ENCODE measurements at places on chromosomes 12 and 14.

DNA sequence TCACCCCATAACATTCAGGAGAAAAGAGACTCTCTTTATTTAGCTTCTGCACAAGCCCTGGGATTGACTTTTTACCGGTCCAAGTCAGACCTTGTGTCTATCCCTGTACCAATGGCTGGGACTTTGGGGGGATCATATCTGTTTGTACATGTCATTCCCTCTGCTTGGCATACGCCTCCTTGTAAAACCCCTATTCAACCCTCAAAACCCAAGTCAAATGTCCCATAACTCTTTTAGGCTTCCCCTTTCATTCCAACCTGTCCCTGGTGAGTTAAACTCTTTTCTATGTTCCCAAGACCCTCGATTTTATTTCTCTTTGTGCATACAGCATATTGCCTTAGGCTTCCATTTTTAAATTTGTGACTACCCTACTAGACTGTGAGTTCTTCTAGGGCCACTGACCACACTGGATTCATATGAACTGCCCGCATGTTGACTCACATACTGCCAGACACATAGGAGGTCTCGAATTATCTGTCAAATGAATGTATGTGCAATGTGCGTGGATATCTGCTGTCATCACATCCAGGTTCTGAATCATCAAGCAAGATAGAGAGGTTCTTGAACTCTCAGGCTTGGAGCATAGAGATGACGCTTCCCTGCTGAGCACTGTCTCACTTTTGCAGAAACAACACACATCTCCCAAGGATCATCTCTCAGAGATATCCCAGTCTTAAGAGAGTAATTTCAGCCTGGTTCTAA, 548.6 kb upstream of the TBX3 start:
- H3K27me3 ChIP-seq = no peaks in the 10 kb centered on the region
- H3K4me1 ChIP-seq = no peaks in the 10 kb centered on the region
- no peak overlapping the region for H3K27ac ChIP-seq
- H3K4me3 ChIP-seq = no peak overlapping the region

- H3K36me3 ChIP-seq = no peaks in the 10 kb centered on the region
- H3K27ac ChIP-seq = no peak overlapping the region
- H3K4me1 ChIP-seq = no peaks in the 10 kb centered on the region
- DNase-seq = no peak
- H3K27me3 ChIP-seq = no peaks in the 10 kb centered on the region
These were observed 269.9 kb upstream of the PLEKHG7 start for GRCh38 chr12:92432724-92433441.

DNA sequence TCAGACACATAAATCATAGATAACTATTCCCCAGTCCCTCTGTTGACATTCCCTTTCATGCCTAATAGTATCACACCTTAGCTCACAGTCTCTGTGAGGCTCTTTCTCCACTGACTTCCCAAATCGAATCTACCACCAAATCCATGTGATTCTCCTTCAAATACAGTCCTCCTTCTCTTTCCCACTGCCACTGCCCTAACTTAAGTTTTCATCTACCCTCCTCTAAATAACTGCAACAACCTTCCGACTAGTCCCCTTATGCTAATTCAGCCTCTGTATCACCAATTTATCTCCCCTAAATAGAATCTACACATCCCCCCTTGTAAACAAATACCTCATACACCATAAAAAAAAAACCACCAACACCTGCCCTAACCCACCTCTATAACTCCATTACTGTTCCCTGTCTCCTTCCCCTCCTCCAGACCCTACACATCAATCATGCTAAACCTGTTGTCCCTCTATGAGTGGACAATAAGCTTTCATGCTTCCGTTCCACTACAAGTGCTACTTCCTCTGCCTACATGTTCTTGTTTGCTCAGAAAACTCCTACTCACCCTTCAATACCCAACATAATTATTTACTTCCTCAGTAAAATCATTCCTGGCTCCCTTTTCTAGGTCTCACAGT, 39.0 kb downstream of the SLC25A21 start:
- no peaks in the 10 kb centered on the region for H3K27me3 ChIP-seq
- H3K36me3 ChIP-seq = no peaks in the 10 kb centered on the region
- H3K4me1 ChIP-seq = no peaks in the 10 kb centered on the region
- H3K27ac ChIP-seq = no peak overlapping the region
- no peak for DNase-seq
- no peak overlapping the region for H3K4me3 ChIP-seq

DNA sequence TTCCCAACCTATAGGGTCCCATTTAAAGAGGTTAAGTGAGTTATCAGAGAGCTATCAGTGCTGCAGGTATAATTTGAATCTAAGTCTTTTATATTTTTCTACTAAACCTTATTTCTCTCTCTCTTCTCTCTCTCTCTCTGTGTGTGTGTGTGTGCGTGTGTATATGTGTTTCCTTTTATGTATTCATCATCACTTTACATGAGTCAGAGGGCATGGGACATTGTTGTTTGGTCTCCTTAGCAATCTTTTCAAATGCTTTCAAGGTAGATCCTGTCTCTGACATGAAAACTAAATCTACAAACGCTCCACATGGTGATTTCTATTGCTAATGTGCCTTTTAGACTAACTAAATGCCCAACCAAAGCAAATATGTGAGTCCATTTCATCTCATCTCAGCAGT, 459.7 kb downstream of the BTG1 start:
- H3K36me3 ChIP-seq = no peaks in the 10 kb centered on the region
- H3K4me1 ChIP-seq = no peaks in the 10 kb centered on the region
- no peak overlapping the region for H3K27ac ChIP-seq
- no peaks in the 10 kb centered on the region for H3K27me3 ChIP-seq

GRCh38 chr14:54193871-54194270, 202.9 kb upstream of the CDKN3 start:
- peaks cover 10% of the 10 kb centered on the region for H3K4me1 ChIP-seq
- H3K27ac ChIP-seq = no peak overlapping the region
- H3K27me3 ChIP-seq = no peaks in the 10 kb centered on the region
- H3K36me3 ChIP-seq = no peaks in the 10 kb centered on the region
- DNase-seq = no peak

GRCh38 chr12:7905071-7905470, 30.9 kb downstream of the SLC2A3 start:
- DNase-seq = no peak
- H3K4me3 ChIP-seq = no peak overlapping the region

DNA sequence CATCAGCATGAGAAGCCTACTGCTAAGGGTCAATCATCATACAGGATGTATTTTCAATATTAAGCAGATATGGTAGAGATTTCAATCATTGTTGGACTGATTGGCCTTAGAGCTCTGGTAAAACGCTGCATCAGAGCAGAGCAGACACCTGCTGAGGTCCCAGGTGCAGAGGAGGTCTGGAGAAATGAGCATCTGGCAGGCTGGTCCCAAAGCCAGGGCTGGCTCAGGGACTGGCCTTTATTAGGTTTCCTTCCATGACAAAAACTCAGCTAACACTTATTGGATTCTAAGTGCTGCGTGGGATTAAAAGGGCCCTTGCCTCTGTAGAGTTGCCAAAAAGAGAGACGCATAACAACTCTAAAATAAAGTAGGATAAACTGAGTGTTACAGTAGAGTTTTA, 29.7 kb downstream of the AKAP6 start:
- no peak for DNase-seq
- H3K4me3 ChIP-seq = no peak overlapping the region
- H3K27ac ChIP-seq = no peak overlapping the region

DNA sequence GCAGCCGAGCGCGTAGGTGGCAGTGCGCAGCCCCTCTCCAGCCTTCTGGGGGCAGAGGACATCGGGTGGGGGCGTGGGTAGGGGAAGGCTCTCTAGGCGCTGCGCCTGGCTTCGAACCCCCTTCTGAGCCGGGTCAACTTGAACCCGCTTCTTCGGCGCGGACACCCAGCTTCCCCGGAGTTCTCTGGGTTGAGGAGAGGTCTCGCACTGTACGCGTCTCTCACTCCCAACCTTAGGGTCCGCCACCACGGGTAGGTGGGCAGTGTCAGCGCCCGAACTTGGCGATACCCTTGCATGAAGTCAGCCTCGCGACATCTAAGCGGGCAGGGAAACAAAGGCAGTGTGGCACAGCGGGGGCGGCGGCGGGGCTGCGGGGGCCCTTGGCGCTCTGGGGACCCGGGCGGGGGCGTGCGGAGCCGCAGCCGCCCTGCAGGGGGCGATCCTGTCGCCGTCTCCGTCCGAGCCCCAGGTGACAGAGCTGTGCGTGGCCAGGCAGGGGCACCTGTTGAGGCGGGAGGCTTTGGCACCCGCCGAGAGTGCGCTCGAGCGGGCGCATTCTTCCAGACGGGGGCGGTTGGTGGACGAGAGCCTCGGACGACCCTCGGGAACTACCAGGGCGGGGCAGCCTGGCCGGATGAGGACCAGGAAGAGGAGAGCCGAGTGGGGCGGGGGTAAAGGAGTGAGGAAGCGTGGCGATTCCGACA, 1.1 kb downstream of the GALNT16 start:
- peak overlapping the region; percentile 53 for H3K4me3 ChIP-seq
- peaks cover 29% of the 10 kb centered on the region for H3K4me1 ChIP-seq
- H3K27me3 ChIP-seq = no peaks in the 10 kb centered on the region
- no peak for DNase-seq

GRCh38 chr12:64746663-64747062, 12.5 kb downstream of the GNS start:
- H3K4me1 ChIP-seq = no peaks in the 10 kb centered on the region
- DNase-seq = no peak
- H3K4me3 ChIP-seq = no peak overlapping the region
- H3K36me3 ChIP-seq = no peaks in the 10 kb centered on the region
- H3K27ac ChIP-seq = no peak overlapping the region

DNA sequence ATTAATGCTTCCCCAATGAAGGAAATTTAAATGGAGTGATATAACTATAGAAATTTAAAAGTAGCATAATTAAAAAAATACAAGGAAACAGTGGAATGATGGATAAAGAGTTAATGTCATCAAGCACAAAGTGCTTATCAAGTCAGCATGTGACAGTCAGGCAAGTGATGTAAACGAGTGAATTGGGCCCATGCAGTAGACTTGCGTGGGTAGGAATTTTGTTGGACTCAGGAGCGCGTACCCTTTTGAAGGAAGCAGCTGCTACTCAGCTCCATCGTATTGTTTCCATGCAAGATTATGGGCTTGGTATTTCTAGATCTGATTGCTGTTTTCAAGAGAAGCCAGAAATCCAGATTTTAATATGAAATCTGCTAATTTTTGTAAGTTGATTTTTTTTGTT, 4.4 kb upstream of the DYRK4 start:
- no peak overlapping the region for H3K27ac ChIP-seq
- no peak overlapping the region for H3K4me3 ChIP-seq

DNA sequence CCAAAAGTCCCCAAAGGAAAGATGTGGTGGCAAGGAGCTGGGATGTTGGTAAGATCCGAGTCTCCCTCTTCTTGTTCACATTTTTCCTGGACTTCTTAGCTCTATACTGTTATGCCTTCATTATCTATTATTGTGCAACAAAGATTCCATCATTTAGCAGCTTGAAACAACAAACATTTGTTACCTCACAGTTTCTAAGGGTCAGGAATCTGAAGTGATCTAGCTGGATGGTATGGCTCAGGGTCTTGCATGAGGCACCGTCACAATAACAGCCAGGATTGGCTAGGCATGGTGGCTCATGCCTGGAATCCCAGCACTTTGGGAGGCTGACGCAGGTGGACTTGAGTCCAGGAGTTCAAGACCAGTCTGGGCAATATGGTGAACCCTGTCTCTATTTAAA, 51.1 kb upstream of the KRAS start:
- H3K27me3 ChIP-seq = no peaks in the 10 kb centered on the region
- H3K27ac ChIP-seq = no peak overlapping the region
- no peak for DNase-seq
- no peaks in the 10 kb centered on the region for H3K4me1 ChIP-seq
- H3K36me3 ChIP-seq = no peaks in the 10 kb centered on the region

DNA sequence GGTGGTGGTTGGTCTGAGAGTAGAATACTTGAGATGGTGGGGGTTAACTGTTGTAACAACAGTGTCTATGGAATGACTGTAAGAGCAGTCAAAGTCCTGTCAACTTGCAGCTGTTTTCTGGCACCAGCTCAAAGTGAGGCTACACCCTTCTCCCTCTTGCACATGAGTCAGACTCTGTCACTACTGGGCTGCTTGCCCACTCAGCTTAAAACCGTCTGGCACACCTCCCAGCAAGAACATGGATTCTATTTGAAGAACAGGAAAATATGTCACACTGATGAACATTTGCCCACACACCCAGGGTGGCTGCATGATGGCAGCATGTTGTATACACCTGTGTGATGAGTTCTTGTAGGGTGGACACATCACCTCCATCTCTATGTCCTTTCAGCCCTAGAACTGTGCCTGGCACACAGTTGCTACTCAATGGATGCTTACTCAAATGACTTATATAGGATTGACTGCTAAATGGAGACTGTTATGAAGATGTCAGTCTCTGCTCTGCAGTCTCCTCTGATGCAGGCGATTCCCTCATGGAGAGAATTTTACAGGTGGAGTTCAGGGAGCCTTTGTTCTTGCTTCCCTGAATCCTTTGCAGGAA, 19.3 kb upstream of the SERPINA6 start:
- H3K4me3 ChIP-seq = no peak overlapping the region
- no peaks in the 10 kb centered on the region for H3K36me3 ChIP-seq
- peak overlapping the region; percentile 81 for H3K27ac ChIP-seq
- no peak for DNase-seq
- H3K4me1 ChIP-seq = peaks cover 32% of the 10 kb centered on the region

- no peak for DNase-seq
- no peak overlapping the region for H3K4me3 ChIP-seq
- H3K36me3 ChIP-seq = peaks cover 23% of the 10 kb centered on the region
- no peaks in the 10 kb centered on the region for H3K4me1 ChIP-seq
These were observed 38.5 kb upstream of the KCNK13 start for GRCh38 chr14:90023176-90023896.

DNA sequence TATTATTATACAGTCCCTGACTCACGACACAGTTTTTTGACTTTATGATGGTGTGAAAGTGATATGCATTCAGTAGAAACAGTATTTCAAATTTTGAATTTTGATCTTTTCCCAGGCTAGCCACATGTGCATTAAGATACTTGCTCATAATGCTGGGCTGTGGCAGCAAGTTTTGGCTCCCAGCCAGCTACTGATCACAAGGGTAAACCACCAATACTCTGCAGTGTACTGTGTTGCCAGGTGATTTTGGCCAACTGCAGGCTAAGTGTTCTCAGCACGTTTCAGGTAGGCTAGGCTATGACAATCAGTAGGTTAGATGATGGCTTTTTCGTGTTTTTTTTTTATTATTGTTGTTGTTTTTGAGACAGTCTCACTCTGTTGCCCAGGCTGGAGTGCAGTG, 69.4 kb upstream of the ACTN1 start:
- peak overlapping the region; percentile 90 for H3K27ac ChIP-seq
- H3K27me3 ChIP-seq = no peaks in the 10 kb centered on the region
- no peaks in the 10 kb centered on the region for H3K36me3 ChIP-seq
- DNase-seq = no peak

- no peaks in the 10 kb centered on the region for H3K36me3 ChIP-seq
- no peak overlapping the region for H3K27ac ChIP-seq
- no peak for DNase-seq
- H3K27me3 ChIP-seq = no peaks in the 10 kb centered on the region
These were observed 396.6 kb downstream of the SNAPC1 start for GRCh38 chr14:62158779-62159178.

Measured in vagina (tissue), 2 donors.